ENCODE measurements at places on chromosomes 6 and 20.
A peak's percentile ranks its signal among the peaks of the same experiment; 100 is the strongest.

DNA sequence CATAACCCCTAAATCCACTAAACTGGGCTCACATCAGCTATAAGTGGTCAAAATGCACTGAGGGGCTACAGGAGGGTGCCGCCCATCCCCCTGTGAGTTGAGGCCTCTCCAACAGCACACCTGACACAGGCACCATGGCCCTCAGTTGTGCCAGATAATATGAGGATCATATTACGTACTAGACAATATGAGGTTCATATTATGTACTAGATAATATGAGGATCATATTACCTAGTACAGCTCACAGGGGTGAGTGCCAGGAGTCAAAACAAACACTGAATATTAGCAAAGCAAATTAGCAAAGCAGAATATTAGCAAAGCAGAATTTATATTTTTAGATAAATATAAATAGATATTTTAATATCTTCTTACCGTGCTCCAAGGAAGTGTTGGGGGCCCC is 35.3 kb downstream of the CD24 start:
- DNase-seq, result no peak

DNA sequence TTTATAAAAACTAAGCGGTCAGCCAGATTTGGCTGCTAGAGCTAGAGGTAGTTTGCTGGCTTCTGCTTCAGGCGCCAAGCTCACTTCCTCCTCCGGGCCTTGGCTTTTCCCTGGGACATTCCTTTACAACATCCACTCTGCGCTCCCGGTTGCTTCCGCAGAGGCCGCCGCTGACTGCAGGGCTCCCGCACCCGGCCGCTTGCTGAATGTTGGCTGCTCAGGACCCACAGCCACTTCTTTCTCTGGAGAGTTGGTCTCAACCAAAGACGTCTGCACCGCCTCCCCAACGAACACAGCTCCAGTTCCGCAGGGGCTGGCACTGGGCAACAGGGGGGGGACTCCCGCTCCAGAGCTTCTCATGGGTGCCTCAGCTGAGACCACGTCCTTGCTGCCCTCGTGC is 282.8 kb downstream of the TFAP2C start:
- no peak for DNase-seq

DNA sequence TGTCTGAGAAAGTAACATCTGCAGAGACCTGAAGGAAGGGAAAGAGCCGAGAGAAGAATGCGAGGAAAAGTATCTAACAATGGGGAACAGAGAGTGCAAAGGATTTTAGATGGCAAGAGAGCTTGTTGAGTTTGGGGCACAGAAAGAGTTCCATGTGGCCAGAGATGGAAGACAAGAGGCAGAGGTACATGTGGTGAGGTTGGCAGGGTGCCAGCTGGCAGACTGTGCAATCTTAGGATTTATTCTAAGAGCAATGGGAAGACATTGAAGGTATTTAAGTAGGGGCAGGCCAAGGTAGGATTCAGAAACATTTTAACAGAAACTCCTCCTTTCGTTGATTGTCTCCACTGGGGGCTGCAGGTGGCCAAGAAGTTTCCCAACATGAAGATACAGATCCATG is 20.4 kb upstream of the LBP start:
- DNase-seq, result no peak

GRCh38 chr6:149754548-149754947 is 5.0 kb downstream of the PCMT1 start:
- no peak for DNase-seq

- no peak for DNase-seq
Measured at GRCh38 chr6:170374571-170375444, 68.2 kb downstream of the FAM120B start.

- DNase-seq, result no peak
Measured at GRCh38 chr6:158647501-158647900, 2.4 kb upstream of the SYTL3 start.

DNA sequence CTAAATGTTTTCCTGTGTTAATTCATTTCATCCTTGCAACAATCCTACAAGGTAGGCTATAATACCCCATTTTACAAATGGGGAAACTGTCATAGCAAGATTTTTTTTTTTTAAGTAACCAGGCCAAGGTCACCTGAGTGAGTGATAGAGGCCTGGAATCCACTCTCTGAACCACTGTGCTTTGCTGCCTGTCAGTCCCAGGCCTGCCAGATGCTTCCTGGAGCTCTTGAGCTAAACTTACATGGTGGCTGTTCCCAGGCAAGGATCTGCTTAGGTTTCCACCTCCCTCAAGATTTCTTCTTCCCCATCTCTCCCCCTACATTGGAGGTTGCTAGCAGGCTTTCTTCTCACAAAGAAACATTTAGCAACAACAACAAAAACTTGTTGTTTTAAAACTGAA is 32.7 kb upstream of the RNF8 start:
- DNase-seq, result no peak

DNA sequence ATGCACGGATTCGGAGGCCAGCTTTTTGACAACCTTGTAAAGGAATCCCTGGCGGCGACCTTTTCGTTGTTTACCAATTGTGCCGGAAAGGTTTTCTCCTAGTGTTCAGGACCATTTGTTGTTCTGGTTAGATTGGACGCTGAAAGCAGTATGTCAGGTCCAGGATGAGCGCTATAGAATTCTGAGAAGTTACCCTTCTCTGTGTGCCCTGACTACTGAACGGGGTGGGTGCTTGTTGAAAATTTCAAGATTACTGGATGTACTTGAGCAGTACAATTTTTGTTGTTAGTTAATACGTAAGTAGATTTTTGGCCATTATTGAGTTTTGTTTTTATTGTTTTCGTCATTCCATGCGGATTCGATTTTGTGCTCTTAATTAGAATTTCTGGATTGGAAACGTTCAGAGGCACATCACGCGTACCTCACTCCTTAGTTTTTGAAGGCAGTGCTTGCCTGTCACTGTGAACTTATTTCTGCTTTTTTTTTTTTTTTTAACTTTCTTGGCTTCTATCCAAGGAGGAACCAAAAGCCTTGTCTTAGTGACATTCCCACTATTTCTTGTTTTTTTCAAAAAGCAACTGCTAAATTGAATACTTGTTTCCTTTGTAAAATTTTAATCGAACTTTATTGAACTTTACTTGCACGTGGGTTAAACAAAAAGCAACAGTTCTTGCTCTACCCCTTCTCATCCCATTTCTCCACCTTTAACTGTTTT is 898 bp downstream of the XRN2 start:
- no peak for DNase-seq

GRCh38 chr20:796921-797320 is 28.6 kb upstream of the SLC52A3 start:
- DNase-seq, result no peak

DNA sequence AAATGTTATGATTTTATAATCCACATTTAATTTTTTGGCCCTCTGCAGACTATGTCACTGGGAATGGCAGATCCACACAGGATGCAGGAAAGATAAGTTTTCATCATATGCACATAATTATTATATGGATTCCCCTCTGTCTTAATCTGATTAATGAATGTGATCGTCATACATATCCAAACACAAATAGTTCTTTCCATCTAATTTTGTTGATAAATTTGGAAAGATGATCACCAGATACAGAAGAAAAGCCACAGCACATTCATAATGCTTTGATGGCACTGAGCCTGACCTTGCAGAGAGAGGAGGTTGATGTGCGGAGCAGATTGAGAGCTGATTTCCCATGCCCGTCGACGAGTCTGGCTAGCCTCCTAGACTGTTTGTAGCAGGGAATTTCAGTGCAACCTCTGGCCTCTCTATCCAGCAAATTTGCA is 471.5 kb downstream of the EPM2A start:
- DNase-seq, result no peak

DNA sequence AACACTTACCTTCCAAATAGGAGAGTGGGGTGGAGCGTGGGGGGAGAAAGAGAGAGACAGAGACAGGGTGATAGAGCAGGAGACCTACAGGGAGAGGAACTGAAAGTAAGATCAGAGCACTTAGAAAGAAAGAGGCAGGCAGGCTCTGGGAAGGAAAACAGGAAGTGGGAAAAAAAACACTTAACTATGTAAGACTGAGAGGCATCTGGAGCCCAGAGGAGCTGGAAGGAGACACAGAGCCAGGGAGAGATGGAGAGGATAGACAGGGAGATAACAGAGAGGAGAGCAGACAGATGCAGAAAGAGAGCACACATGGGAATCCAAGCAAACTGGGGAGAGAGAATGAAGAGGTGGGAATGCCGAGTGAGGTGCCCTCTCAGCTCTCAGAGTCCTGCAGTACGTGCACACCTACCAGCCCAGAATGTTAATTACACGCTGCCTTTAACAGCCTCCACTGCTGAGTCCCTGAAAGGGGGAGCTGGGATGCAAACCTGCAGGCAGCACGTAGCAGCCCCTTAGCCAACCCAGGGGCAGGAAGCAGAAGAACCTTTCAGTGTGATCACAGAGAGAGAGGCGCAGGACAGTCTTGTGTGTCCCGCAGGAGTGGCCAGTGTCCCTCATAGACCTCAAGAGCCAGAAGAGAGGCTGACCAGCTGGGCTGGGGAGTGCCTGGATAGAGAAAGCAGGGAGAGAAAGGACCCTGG is 132.7 kb upstream of the LRFN2 start:
- peak; percentile 19 for DNase-seq

GRCh38 chr6:20657274-20657800 is 123.1 kb downstream of the CDKAL1 start:
- no peak for DNase-seq

GRCh38 chr6:75333676-75334200 is 49.1 kb upstream of the TMEM30A start:
- no peak for DNase-seq

DNA sequence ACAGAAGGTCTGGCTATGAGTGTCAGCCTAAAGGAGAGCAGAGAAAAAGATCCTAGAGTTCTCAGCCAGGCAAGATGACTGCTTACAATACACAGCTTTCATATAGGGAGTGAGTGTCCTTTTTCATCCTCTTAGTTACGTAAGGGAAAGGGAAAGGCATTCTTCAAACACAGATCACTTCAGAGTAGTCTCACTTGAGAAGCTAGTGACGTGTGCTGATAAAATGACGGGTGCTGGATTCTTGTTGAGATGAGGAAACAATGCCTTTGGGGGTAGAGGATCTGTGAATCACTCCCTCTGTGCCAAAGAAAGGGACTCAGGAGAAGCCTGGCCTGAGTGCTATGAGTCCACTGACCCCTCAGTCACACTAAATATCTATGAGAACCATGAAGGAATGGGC is 117.3 kb downstream of the QRSL1 start:
- no peak for DNase-seq

DNA sequence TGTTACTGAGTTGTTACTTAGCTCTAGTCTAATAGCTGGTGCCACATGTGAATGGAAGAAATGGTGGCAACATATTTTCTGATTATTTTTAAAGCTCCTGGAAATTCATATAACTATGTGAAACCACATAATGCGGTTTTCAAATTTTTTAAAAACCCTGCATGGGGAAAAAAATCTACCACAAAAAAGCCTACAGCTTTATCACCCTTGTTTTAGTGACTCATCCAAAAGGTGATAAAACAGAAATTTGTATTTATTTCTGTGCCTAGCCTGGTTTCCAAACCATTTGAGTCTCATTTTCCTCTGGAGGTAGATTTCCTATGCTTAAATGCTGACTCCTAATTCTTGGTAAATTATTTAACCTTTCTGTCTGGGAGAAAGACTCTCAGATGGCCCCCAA is 5.4 kb upstream of the FBXO30 start:
- no peak for DNase-seq

DNA sequence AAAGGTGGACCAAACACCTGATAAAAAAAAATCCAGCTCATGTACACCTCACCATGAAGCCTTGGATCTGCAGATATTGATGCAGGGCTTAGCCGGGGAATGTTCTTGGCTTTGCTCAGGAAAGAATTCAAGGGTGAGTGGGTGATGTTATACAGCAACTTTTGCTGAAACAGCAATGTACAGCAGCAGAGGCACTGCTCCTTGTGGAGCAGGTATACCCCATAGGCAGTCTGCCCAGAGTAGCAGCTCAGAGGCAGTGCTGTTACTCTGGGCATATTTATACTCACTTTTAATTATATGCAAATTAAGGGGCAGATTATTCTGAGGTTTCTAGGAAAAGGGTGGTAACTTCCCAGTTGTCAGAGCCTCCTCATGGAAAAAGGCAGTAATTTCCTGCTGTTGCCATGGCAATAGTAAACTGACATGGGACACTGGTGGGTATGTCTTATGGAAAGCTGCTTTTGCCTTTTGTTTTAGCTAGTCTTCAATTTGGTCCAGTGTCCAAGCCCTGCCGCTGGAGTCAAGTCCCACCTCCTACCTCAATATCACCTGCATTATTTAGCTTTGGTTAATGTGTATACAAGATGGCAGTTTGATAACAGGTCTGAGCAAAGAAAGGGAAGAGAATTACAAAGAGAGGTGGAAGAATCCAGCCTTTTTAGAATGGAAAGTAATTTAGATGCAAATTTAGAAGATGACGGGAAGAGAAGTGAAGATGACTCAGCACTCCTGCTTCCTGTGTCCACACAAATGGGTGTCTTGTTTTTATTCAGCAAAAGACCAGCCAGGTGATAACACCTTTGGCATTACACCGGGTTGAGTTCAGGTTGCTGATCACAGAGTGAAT is 110.1 kb upstream of the JAG1 start:
- no peak for DNase-seq

- no peak for DNase-seq
Measured at GRCh38 chr6:53258076-53258773, 90.5 kb downstream of the ELOVL5 start.

- no peak for DNase-seq
Measured at GRCh38 chr6:47241742-47242482, 67.8 kb downstream of the TNFRSF21 start.

DNA sequence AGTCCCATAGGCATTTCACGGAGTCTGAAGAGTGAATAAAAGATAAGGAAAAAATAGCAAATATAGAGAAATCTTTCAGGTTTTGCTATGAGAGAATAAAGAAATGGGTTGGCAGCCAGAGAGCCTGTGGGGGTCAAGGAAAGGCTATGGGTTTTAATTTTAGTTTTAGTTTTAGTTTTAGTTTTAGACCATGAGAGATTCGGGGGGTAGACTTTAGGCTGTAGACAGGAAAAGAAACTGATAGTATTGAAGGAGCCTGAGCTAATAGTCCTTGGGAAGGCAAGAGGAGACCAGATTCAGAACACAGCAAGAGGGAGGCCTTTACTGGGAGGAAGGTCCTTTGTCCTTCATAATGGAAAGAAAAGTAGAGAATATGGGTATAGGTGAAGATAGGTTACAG is 19.3 kb downstream of the DOP1A start:
- peak; percentile 28 for DNase-seq

DNA sequence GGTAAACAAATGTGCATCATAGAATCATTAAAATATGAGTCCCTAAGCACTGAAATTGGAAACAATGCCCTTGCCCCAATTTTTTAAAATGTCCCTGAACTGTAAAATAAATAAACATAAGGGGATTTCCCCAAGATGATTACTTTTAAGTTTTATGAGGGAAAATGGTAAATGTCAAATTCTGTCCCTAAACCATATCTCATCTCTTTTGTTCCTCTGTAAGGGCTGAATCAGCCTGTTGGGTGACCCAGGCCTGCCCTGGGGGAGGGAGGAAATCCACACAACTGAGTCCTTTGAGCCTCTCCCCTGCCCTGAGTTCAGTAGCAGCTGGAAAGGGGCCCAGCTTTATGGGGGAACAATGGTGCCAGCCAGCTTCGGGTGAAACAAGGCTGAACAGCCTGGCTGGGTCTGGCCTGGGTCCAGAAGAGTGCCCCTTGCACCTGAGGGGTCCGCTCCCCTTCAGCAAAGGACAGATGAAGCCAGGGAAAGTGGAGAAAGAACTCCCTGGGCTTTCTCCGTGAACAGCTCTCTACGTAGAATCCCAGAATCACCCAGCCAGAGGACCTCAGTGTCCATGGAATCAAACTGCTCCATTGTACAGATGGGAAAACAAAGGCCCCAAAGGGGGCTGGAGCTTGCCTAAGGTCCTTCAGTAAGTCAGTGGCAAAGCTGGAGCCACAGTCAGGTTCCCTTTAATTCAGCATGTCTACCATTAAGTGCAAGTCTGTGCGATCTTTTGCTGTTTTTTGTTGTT is 28.2 kb upstream of the ITCH start:
- DNase-seq, result no peak
